ENCODE measurements at places on chromosomes 1 and 21.

DNA sequence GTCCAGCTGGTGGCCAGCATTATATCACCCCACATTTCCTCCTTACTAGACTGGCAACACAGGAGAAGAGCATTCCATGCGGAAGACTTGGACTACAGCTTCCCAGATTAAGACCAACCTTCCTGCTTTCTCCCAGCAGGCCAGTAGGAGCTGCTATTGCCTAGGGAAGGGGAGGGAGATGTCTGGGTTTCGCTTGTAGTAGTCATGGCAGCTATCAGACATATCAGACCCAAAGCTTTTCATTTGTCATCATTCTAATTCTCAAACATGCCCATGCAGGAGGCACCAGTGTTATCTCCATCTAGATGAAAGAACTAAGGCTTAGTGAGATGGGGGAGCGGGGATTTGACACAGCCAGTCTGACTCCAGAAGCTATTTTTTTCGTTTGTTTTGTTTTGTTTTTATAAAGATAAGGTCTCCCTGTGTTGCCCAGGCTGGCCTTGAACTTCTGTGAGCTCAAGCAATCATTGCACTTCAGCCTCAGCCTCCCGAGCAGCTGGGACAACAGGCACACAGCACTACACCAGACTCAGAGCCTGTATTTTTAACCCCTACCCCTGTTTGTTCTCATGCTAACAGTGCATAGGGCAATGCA is 4.5 kb downstream of the PLA2G2A start:
- no peak for DNase-seq

- no peak for DNase-seq
Measured at GRCh38 chr1:54952950-54953718, 27.3 kb upstream of the TMEM61 start.

DNA sequence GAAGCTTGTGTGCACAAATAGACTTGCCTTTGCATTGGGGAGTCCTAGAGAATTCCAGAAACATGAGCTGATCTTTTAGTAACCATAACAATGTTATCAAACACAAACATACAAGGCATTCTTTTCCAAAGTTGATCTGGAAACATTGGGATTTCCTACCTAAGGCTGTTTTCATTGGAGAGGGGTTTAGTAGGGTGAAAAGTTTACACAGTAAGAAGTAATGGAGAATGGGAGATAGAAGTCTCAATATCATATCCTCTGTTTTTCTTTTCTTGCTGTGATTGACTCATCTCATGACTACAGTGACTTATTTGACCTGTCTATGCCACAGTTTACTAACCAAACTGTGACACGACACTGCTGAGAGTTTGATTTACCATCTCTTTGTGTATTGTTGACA is 65.6 kb upstream of the PLA2G4A start:
- DNase-seq, result no peak

- peak; percentile 67 for DNase-seq
Measured at GRCh38 chr1:20485527-20486456, at the start of gene CAMK2N1. CAMK2N1 (minus strand) TSS chr1:20486210; CDS start chr1:20485379, 831 bp downstream.

- DNase-seq, result no peak
Measured at GRCh38 chr21:15009837-15010363, 54.9 kb downstream of the NRIP1 start.

DNA sequence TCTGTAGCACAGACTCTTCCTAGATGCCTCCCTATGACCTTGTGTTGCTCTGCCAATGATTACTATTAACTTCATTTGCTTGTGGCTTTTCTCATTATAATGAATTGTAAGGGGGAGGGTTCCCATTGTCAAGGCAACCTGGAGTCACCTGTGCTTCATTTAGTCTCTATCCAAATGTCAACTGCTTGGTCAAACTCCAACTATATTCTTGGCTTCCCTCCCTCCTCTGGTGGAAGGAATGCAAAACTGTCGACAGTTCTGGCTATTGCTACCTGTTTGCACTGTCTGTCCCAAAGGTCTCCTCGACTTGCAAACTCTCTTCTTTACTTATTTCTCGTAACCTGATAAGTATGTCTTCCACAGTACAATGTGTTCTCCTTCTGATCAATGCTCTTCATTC is 100.3 kb downstream of the CACNA1E start:
- no peak for DNase-seq

GRCh38 chr1:94757931-94758330 is 62.2 kb upstream of the SLC44A3 start:
- DNase-seq, result no peak

GRCh38 chr21:41365377-41366107 is 3.7 kb downstream of the MX2 start:
- no peak for DNase-seq

- DNase-seq, result no peak
Measured at GRCh38 chr1:32984455-32985171, 20.0 kb upstream of the RNF19B start.

DNA sequence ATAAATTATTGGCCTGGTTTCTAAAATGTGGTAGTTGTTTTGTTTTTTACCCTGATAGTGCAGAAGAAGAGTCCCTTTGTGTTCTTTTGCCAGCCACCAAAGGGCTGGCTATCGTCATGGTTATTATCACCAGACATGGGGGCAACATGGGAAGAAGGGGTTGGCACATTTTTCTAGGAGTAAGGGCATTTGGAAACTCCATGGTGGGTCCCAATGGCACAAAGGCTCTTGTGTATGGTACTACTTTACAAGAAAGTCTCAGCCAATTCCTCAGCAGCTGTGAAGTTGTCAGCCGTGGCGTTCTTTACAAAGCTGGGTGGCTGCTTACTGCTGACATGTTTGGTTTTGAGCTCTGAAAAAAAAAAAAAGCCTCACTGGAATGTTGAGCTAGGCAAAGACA is 330.4 kb upstream of the ESRRG start:
- no peak for DNase-seq

DNA sequence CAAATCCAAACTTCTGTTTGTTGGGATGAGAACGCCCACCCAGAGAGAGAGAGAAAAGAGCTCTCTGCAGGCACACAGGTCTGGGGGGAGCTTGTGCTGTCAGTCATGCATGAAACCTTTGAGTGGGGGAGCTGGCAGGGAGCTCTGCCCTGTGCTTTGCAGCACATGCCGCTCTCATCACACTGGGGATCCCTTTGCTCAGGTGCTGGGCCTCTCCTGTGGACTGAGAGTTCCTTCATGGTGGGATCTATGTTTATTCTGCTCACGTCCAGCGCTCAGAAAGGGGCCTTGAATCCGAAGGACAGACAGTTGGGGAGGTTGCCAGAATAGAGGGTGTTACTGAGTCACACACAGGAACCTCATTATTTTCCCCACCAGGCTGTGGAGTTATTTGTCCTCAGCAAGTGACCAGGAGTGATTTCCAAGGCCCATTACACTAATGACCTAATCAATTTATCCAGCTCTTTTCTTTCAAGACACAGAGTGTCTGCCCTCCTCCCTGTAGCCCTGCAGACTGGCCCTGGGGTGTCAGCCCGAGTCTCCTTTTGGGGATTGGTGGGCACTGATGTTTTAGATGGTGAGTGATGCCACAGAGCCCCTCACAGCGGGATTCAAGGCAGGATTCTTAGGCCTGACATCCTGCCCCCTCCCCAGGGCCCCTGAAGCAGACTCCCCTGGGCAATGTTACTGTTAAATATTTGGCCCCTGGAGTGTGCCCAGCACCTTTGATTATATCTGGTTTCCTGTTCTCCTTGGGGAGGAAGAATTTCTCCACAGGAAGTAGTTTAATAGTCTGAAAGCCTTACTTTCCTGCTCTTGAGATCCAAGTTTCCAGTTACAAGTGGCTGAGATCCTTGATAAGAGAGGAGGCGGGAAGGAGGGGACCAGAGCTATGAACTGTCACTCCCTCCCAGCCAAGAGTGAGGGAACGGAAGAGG is 22.3 kb downstream of the MYBPH start:
- no peak for DNase-seq

- DNase-seq, result no peak
Measured at GRCh38 chr1:225182716-225183115, 245.1 kb downstream of the LBR start.

DNA sequence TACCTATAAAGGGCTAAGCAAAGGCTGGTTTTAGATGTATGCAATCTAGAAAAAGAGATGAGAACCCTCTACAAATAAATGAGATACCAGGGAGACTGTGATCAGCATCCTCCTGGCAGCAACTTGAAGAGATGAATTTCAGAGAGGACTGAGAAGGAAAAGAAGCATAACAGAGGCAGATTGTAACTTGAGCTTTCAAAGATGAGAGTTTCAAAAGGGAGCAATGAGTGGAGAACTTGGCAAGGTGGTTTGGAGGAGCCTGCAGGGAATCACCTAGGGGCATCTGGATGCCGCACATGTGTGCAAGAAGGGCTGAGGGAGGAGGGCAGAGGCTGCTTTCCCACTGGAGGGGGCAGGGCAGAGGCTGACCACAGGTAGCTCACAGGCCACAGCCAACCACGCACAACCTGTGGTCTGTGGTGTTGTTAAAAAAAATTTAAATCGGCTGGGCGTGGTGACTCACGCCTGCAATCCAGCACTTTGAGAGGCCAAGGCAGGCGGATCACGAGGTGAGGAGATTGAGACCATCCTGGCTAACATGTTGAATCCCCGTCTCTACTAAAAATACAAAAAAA is 50.2 kb downstream of the PCNX2 start:
- no peak for DNase-seq

- DNase-seq, result no peak
Measured at GRCh38 chr1:15610167-15610566, 7.1 kb upstream of the DDI2 start.

DNA sequence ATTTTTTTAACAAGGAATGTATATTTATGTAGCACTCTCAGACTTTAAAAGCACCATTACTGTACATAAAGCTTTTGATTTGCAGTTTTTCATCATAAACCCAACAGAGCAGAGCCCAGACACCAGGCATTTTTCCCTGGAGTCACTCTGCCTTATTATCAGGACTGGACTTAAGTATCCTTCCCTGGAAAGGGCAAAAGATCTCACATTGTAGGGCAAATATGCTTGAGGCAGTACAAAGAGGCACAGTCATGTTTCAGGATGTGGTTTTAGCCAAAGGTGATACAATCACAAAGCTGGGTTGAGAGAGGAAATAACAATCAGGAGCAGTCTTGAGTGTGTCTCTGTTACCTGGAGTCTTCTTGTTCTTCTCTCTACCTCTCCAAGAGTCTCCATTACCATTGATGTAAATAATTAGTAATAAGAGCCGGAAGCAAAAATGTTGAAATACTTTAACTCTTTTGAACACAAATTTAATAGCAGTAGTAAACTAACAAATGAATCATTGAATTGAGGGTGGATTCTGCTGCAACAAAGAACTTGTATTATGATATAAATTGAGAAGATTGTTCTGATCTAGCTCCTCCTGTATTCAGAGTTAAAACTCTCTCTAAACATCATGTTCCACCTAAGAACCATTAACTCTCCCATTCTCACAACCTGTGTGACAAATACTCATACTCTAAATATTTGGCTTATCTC is 160.5 kb downstream of the LTN1 start:
- no peak for DNase-seq

GRCh38 chr1:89643577-89643976 is 10.7 kb downstream of the LRRC8C start:
- no peak for DNase-seq

GRCh38 chr1:68204977-68205630 is 27.2 kb downstream of the WLS start:
- DNase-seq, result no peak

DNA sequence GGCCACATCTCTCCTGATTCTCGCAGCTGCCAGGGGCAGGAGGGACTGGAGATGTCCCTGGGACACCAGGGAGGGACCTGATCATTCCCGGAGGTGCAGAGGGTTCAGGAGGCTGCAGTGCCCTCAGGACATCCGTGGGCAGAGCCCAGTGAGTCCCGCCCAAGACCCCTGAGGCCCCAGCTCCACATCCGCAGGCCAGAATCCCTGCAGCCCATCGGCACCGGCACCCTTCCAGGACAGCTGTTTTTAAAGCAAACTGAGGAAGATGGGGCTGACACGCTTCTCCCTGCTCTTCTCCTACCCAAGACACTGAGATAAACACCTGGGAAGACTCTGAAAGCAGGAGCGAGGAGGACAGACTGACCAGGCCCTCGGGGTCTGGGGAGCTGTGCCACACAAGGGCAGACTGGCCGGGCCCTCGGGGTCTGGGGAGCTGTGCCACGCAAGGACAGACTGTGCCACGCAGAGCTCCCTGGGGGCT is 25.5 kb downstream of the SLC19A1 start:
- DNase-seq, result no peak

- no peak for DNase-seq
Measured at GRCh38 chr21:39593522-39593921, 19.2 kb upstream of the B3GALT5 start.

DNA sequence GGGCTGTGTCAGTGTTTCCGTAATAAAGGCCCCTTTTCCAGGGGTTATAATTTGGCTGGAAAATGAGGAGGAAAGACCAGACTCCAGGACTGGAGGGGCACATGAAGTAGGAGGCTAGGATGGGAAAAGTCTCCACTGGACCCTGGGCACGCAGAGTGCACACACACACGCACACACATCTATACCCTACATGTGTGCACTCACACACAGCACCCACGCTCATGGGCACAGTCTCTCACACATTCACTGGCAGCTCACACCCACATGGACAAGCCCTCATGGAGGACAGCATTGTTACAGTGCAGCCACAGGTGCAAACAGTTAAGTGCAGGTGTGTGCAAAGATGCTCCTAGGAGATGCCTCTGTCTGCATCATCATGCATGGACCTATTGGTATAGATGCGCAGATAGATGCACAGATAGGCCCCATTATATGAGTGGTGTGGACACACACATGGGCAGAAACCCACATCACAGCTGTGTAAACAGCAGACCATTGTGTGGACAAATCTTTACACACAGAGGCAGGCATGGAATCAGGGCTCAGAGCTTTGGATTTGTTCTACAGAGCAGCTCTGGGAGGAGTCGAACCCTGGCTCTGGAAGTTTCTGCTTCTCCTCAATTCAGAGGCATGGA is 9.1 kb upstream of the RUNX3 start:
- DNase-seq, result no peak

- no peak for DNase-seq
Measured at GRCh38 chr1:30788580-30789387, 31.2 kb upstream of the LAPTM5 start.

GRCh38 chr1:199007423-199007822 is 368.6 kb downstream of the PTPRC start:
- no peak for DNase-seq

- no peak for DNase-seq
Measured at GRCh38 chr1:92480813-92481598, 5.7 kb downstream of the GFI1 start.
